ENCODE measurements at places on chromosomes 13 and 19. TPM values are rescaled to one million over a fixed set of nuclear protein-coding genes. Genes with fewer than 3 reads are reported as not detected.

Gene DNM2
- total RNA-seq: 105 TPM

GRCh38 chr13:37616131-37616530 lies 17.6 kb upstream of the POSTN start:
- no peak for DNase-seq

DNA sequence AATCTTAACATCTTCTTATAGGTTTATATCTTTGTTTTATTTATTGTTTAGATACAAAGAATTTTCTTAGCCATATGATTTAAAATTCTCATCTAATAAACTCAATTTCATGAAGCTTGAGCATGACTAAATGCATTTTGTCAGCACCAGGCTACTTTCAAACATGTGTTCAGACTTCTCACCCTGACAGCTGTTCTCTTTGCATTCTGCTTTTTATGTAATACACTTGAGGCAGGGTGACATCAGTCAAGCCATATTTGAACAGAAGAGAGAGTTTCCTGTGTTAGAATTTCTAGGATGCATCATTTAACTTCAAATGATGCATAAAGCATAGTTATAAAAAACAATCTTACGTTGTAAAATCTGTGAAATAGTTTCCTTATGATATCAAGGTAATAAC lies 1295.1 kb upstream of the PCDH20 start:
- no peak for DNase-seq

DNA sequence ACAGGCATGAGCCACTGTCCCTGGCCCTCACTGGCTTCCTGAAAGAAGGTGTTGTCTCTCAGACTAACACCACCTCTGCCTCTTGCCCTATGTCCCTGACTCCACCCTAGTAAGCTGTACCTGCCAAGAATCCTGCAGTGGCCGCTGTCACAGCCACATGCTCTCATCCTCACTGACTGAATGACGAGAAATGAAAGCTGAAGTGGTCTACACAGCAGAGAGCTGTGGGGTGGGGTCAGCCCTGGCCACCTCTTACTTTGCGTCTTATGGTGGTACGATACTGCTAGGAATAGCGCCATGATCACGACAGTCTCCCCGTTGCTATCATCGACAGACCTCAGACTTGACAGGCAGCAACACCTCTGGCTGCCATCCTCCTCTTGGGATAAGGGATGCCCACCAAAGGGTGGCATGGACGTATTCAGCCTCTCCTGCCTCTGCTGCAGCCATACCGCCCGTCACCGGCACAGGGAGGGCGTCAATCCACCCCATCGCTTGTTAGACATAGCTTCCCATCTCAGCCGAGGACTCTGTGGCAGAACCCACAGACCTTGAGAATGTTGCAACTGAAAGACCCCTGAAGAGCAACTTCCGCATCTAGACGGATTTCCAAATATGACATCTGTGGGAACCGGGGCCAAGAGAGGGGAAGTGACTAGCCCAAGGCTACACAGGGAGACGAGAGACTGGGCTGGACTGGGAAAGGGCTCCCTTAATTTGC lies 809 bp downstream of the MYO1F start:
- no peak for DNase-seq

- DNase-seq: no peak
These were observed 37.9 kb downstream of the MLLT1 start for GRCh38 chr19:6241680-6242377.

Gene HIPK4
- not detected for total RNA-seq

Gene MEF2B
- not detected for total RNA-seq

Gene TCF3
- 29.9 TPM for total RNA-seq

Gene EXOSC5
- total RNA-seq: 32.0 TPM

DNA sequence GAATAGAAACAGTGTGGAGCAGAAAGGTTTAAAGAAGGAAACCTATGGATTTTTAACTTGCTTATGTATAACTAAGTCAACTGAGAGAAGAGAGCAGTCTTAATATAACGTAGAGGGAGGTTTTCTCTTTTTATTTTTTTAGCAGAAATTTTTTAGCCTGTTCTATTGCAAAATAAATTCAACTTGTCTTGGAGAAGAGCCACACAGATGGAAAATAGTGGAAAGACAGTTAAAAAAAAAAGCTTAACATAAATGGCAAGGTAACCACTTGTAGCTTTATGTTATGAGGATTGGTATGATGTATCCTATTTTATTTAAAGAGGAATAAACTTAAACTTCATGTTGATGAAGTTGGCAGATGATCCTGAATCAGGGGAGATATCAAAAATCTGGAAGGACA lies 312.4 kb downstream of the SHISA2 start:
- no peak for DNase-seq

Gene ZNF667
- 0.64 TPM for total RNA-seq

DNA sequence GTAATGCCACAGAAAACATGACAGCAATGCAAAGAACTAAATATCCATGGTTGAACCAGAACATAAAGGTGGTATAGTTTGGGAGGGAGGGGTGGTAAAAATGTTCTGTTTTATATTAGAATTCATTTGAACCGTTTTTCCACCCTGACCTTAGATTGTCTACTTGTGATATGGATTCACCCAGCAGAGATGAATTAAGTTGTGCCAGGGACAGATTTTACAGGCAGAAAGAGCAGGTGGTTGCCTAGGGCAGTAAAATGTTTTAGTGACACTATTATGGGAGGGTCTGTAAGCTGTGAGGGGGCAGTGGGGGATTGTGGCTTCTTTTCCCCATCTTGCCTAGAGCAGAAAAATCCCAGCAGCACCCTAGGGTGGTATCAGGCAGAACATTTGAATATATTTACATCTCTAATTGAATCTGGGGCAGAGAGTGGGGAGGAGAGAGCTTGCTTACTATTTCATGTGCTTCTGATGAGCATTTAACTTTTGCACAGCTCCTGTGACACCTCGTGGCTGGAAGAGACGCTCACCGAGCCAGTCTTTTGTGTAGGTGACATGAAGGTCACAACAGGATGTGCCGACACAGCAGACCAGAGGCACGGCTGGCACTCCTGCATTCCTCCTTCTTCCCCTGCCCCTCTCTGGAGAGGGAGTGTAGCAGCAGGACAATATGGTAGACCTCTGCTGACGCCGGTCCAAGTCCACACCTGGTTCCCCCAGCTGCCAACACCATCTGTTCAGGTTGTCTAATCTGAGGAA lies 452.3 kb downstream of the IRS2 start:
- no peak for DNase-seq

DNA sequence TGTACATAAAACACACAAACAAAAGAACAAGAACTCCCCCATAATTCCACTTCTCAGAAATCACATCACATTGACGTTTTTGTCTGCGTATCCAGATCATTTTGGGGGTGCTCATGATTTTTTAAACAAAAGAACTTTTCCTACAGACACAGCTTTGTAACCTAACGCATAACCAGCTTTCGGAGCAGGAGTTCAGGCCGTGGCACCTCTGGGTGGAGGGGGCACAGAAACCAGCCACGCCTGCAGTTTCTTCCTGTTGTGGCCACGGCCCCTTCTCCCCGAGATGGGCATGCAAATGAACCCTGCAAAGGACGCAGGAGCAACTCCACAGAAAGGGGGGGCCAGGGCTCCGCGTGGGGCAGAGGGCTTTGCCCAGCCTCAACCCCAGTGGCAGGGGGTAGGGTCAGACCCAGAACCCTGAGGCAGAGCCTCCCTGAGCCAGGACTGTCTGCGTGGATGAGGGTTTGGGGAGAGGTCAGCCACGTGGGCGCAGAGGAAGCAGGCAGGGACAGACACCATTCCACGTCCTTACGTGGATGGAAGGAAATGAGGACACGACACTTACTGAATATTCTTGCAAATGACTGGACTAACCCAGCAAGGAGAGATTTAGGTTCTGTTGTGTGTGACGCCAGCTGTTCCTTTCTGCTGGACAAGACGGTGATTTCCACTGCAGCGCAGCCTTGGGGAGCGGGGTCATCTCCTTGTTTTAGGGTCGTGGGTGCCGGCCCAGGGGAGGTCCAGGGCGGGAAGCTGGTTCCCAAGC lies 64.4 kb downstream of the RASA3 start:
- no peak for DNase-seq

Gene ZNF772
- 10.9 TPM for total RNA-seq

- no peak for DNase-seq
These were observed 40.8 kb upstream of the TPP2 start for GRCh38 chr13:102555914-102556553.

DNA sequence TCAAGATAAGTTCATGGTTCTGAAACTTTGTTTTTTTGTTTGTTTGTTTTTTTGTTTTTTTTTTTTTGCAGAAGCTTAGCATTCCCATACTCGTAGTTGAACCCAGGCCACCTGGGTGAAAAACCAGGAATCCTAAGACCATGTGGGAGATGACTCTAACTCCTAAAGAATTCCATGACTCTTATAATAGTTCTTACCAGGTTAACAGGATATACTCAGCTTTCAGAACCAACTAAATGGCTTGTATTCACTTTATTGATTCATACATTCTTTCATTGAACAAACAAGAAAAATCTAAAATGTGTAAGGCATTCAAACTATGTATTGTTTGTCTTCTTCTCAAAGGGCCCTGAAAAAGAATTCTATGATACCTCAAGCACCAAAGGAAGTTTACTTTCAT lies 40.5 kb upstream of the KLF5 start:
- no peak for DNase-seq

Data from esophagus squamous epithelium (tissue), 5 donors.